Effector memory CD4-positive, alpha-beta T cell (primary cell): ENCODE measurements at places on chromosomes 1 and 21.

DNA sequence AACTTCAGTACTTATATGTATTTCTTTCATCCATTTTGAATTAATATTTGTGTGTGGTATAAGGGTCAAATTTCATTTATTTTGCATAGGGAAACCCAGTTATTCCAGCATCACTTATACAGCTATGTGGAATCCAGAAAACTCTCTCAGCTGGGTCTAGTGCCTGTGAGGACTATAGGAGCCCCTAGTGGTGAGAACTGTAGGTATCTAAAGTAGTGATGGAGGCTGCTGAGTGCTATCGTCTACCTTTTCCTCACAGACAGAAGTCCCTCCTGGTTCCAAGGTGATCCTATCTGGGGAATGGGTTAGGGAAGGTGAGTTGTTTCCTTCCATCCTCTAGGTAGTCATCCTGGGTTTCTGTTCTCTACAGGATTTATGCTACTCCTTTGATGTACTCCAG lies 352.0 kb upstream of the C1orf87 start:
- no peak for DNase-seq

DNA sequence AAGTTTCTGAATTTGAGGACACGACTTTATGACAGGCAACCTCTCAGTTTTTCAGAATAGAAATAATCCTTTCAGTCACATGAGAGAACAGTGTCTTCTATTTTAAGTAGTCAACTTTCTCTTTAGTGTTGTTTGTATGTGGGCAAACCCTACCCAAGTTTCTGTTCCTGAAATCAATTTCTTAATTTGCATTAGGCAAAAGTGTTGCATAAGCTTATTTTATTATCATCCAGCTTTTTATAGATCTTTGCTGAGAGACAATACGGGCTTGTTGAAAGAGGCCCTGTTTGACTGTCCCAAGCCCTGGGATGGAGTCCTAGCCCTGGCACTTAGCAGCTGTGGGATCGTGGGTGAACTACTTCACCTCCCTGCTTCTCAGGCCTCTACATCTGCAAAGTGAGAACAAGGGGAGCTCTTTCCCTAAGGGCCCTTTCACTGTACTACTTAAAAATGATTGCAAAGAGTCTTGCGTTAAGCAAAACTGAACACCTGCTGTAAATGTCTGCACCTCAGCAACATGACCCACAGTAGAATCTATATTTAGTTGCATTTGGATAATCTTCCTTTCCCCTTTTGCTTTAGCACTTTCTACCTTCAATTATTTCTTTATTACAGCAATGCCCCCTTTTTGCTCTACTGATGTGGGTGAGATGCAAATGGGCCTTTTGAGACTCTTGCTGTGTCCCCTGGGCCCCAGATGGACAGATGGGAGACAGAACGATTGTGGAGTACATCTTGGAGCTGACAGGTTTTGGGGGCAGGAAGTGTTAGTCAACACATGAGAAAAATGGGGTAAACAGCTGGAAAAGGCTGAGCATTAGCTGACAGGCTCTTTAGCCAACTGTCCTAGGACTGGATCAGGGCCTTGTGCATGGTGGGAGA lies 41.0 kb upstream of the SCAF4 start:
- no peak for DNase-seq

DNA sequence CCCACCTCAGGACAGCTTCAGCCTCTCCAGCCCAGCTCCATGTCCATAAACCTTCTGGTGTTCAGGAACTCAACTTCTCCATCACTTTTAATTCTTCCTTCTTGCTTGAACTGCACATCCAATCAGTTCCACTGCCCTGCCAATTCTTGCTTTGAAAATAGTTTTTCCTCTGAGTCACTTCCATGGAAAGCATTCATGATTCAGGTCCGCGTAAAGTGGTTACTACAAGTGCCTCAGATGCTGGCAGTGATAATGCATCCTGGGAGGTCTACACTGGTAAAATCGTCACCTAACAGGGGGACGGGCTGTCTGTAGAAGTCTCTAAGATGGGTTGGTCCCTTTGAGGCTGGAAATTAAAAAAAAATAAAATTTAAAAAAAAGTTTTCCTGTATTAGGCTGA lies 25.9 kb upstream of the RCAN1 start:
- no peak for DNase-seq

DNA sequence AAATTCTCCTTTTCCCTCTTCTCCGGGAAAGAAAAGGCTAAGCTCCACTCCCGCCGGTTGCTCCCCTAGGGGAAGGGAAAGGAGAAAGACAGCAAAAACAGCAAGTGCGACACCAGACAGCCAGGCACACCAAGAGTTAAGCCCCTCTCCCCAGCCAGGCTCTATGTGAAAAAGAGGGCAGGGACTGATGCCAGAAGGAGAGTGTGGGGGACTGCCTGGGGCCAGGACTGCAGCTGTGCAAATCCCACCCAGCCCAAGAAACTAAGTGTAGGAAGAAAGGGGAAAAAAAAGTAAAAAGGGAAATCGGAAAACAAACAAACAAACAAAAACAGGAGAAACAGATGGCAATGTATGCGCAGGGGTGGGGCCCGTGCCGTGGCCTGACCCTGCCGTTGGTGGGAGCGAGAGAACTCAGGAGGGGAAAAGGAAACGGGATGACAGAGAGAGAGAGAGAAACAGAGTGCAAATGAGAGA lies 27.7 kb upstream of the FMO1 start:
- DNase-seq, result no peak

DNA sequence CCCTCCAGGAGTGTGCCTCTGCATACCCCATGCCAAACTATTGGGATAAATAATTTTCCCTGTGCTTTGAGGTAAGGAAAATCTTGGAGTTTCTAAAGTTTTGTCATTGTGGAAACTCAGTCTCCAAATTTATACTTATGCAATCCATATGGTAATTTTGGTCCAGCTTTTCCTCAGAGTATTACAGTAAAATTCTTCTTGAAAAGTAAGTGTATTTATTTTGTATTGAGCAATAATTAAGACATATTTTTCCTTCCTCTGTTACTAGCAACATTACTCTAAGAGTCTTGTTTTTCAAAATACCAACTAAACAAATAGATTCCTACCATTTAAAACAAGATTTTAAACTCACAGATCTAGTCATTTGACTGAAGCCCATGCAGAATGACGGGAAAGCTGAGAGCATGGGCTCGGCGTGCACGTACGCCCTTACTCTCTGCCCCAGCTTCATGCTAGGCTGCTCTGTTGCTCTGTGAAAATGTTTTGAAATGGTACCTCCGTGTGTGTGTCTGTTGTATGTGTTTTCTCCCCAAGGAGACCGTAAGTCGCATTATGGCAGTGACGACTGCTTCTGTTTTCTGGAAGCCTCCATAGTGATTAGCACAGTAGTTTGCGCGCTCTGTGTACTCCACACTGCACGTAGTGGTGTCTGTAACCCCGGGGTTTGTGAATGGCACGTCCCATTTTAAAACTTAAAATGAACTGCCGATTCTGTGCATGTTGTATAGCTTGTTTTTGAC lies 165.3 kb downstream of the SDCCAG8 start:
- no peak for DNase-seq
